ENCODE measurements at places on chromosomes 5 and 9.

DNA sequence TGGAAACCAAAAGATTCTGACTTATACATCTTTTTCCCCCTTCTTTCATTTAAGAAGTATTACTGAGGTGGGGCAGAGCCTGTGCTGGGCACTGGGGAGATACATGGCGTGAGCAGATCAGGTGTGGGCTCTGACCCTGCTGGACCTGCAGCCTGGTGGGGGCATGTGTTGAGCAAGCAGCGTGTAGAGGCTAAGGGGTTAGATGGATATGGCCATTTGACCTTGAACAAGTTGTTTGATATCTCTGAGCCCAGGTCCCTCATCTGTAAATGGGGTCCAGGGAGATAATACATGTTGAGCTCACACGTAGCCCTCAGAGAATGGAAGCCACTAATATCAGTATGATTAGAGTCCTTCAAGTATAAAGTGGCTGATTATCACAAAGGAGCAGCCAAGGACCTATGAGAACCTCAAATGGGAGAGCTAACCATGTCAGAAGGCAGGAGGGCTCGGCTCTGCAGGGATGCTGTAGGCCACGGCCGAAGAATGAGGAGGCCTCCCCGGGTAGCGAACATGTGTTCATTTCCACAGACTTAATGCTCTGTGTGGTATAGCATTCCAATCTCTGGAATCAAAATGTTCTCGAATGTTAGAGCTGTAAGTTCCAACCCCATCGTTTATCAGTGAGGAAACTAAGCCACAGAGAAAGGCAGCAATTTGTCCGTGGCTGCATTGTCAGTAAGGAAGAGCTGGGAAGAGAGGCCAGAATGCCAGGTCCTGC is 15.4 kb upstream of the ANGPTL2 start:
- no peak for DNase-seq

- no peak for DNase-seq
These were observed 711.5 kb downstream of the CETN3 start for GRCh38 chr5:89698028-89698427.

DNA sequence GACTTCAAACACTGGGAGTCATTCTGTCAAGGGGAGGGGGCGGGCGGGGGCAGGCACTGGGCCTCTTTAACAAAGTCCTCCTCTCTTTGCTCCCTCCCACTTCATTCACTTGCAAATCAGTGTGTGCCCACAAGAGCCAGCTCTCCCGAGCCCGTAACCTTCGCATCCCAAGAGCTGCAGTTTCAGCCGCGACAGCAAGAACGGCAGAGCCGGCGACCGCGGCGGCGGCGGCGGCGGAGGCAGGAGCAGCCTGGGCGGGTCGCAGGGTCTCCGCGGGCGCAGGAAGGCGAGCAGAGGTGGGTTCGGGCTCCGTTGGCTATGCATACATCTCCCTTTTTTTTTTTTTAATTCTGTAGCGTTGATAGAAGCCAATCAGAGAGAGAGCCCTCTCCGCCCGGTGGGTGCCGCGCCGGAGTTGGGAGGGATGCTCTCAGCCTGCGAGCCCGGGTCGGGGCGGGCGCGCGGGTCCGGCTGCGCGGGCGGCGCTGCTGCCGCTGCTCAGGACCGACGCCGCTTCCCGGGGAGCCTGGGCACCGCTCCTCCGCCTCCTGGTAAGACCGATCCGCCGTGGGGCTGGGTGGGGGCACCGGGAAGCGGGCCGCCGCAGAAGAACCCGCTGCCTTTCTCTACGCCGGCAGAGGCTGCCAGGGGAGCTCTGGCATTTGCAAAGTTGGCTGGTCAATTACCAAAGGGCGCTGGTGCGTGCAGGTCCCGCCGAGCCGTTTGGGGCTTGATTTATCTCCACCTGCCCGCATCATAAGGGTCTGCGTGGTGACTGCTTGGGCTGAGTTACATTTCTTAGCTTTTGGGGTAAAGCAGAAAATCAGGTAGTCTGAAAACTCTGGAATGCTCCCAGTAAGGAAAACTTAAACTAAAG is at the start of gene CDH6:
TSS of gene CDH6 (plus strand) at position 96 of the 877 bp plus-strand sequence. CDS start 73,788 bp downstream, outside the sequence.
- DNase-seq: peak; percentile 73

GRCh38 chr9:80720579-80720978 is 968.8 kb downstream of the TLE1 start:
- DNase-seq: no peak

DNA sequence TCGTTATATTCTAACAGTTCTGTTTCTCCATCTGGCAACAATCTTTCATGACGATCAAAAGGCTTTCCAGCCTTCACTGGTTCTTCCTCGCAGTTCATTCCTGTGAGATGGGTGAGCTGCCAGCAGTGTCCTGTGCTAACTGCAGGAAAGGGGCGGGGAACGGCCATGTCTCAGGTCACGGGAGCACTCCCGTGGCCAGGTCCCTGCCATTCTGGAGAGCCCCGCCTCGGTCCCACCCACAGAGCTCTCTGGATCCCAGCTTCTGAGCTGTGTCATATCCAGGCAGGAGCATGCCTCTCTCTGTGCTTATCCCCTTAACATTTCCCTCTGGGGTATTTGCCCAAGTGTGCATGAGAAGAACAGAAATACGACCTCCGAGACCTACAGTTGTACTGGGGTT is 297.8 kb upstream of the IRX2 start:
- no peak for DNase-seq

DNA sequence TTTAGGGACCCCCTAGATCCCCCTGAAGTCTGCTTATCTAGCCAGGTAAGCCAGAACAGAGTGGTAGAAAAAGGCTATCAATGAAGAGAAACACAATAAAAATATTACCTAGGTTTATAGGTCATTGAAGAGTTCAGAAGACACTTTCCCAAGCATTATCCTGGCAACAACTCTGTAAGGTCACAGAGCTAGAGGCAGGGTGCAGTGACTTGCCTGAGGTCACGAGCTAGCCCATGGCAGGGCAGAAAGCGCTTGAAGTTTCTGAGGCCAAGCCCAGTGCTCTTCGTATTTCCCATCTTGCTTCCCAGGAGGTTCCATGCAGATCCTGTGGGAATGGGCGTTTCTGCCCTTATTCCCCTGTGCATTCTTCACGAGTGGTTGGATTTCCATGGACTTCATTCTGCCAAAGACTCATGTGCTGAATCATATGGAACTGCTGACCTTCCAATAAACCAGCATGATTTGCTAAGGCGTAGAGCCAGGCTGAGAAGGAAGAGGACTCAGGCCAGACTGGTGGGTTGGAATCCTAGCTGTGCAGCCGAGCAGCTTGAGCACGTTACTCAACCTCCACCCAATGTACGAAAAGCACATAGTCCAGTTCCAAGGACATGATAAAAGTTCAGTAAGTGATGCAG is 22.1 kb downstream of the TRMO start:
- DNase-seq: no peak

DNA sequence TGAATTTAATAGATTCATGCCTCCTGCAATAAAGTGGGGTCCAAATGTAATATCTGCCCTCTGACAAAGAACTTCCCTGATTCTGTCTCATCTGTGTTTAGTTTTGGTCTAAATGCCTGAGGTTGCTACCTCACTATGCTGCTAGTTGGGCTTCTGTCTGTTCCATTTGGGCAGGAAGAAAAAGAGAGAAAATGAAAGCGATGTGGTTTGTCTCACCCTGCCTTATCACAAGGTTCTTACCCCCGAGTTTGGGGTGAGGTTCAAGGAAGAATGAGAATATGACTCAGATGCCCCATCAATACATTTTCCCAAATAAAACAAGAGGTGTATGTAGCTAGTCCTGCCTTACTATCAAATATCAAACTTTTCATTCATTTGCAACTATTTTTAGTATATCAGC is 132.1 kb upstream of the MTAP start:
- DNase-seq: no peak

DNA sequence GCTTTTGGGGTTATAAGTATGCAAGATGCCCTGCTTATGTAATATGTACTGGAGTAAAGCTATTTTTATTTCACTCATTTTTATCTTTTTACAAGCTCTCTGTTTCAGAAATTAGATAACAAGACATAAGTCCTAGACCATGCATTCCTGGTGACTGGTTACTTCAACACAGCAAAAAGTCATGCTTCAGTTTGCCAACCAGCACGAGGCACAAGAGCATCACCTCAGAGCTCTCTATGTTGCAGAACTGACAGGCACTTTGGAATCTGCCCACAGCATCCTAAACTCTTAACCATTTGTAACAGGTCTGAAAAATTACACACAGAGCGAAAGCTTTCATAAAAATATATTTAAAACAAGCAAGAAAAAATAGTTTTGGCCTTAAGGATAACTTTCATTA is 112.8 kb downstream of the MARCHF11 start:
- no peak for DNase-seq

DNA sequence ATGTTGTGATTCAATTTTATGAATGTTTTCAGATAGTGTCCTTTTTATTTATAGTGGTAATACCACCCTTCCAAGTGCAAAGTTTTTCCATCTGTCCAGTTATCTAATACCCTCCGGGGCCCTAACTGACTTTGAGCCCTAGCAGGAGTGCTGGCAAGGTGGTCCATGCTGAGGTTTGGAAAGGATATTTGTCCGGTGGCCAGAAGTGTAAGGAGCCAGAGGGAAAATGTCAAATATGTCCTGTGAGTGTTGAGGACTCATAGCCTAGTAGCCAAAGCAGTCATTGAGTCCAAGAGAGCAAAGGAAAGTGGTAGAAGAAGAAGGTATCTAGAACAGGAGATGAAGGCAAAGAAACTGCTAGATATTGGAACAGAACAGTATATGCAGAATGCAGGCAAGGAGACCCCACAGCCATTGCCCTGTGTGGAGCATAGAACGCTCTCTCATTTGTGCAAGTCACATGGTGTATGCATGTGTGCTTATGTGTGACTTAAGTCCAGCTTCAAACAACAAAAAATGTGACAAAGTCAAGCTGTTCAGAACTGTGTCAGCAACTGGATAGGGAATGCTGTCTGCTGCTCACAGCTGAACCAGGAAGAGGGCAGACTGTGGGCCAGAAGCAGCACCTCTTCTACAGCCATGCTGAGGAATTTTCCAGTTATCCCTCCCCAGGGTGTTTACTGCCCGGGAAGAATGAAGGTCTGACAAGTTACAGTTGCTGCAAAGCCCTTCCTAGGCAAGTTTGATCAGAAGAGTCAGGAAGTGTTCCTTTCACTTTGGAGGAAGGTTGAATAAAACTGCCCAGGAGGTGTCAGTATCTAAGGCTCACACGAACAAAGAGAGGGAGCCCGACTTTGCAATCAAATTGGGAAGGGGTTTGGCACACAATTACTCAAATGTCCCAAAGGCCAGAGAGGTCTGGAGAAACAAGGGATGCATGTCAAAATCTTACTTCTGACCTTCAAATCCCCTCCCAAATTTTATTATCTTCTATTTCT is 463.3 kb upstream of the DMAC1 start:
- no peak for DNase-seq

DNA sequence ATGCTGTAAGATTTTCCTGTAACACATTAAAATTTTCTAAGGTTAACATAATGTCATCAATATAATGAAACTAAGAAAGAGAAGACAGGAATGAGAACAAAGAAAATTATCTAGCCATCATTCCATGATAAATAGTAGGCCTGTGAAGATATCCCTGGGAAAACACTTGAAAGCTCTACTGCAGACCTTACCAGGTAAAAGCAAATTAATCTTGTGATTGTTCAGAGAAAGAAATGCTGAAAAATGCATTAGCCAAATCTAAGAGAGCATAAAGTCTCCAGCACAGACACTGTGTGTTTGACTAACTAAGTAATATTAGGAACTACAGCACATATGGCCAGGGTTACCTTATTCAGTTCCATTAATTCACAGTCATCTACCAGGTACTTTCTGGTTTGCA is 628.3 kb upstream of the GRAMD2B start:
- no peak for DNase-seq

- no peak for DNase-seq
These were observed 26.2 kb upstream of the SPTLC1 start for GRCh38 chr9:92141144-92142129.

DNA sequence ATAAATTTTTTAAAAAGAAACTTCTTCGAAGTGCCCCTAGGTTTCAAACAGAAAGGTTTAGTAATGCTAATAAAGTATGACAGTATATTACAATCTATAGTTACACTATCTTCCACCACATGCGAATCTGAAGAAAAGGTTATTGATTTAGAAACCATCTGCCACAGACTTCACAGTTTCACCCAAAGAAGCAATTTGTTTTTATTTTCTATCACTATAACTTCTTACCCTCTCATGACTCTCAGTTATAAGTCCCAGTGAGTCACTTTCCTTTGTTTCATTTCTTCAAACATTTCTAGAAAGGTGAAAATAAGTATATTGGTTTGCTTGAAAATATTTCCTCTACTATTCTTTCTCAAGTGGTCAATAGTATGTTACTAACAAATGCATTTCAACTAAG is 93.6 kb downstream of the MCTP1 start:
- DNase-seq: no peak

- DNase-seq: no peak
These were observed 30.9 kb downstream of the GDNF start for GRCh38 chr5:37808945-37809344.

Measured in urothelium cell line (cell line).